Astrocyte (in vitro differentiated cells and primary cell): ENCODE measurements at places on chromosomes 4 and X. TPM values are rescaled to one million over a fixed set of nuclear protein-coding genes. Genes with fewer than 3 reads are reported as not detected.

DNA sequence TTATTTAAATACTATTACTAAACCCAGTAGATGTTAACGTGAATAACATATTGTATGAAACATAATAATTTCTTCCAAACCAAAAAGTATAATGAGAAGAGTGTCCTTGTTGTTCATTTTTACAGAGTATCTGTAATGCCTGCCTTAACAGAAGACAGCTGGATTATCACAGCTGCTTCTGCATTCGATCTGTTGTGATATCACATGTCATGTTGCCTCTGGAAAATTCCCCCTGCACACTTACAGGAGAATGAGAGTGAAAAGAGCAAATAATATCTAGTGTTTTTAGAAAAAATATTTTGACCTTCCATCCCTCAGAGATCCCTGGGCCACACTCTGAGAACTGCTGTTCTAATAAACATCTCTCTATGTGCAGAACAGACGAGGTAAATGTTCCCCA, 240.1 kb upstream of the NOCT start:
- no peak overlapping the region for H3K27ac ChIP-seq
- H3K4me3 ChIP-seq: no peak overlapping the region
- no peaks in the 10 kb centered on the region for H3K27me3 ChIP-seq
- no peaks in the 10 kb centered on the region for H3K4me1 ChIP-seq
- no peaks in the 10 kb centered on the region for H3K36me3 ChIP-seq
- no peak for DNase-seq

GRCh38 chrX:49919617-49920016, 2.8 kb upstream of the CLCN5 start:
- H3K27ac ChIP-seq: no peak overlapping the region
- peaks cover 2% of the 10 kb centered on the region for H3K4me1 ChIP-seq
- DNase-seq: peak; percentile 27
- no peaks in the 10 kb centered on the region for H3K36me3 ChIP-seq
- H3K4me3 ChIP-seq: no peak overlapping the region
- H3K27me3 ChIP-seq: no peaks in the 10 kb centered on the region

GRCh38 chrX:103369479-103369878, 6.9 kb upstream of the BEX3 start:
- H3K4me1 ChIP-seq: peaks cover 2% of the 10 kb centered on the region
- no peaks in the 10 kb centered on the region for H3K27me3 ChIP-seq
- no peak overlapping the region for H3K4me3 ChIP-seq
- H3K27ac ChIP-seq: no peak overlapping the region

DNA sequence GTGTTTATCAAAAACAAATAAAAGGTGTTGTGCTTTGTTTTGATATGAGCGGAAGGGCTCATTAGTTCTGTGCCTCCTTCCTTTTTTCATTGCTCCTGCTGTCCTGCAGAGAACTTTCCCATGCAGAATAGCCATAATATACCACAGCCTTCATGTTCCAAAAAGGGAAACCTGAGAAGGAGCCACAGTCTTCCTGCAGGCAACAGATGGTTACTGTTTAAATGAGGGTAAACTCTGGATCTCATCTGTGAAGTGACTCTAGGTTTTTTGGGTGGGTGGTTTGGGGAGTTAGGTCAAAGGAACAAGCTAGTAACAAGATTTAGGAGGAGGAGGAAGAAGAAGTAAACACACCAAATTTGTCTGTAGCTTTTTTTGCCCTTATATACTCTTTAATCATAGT, 131.8 kb downstream of the BMPR1B start:
- peak overlapping the region; percentile 50 for H3K27ac ChIP-seq
- H3K36me3 ChIP-seq: no peaks in the 10 kb centered on the region
- H3K4me1 ChIP-seq: peaks cover 7% of the 10 kb centered on the region
- no peak for DNase-seq

DNA sequence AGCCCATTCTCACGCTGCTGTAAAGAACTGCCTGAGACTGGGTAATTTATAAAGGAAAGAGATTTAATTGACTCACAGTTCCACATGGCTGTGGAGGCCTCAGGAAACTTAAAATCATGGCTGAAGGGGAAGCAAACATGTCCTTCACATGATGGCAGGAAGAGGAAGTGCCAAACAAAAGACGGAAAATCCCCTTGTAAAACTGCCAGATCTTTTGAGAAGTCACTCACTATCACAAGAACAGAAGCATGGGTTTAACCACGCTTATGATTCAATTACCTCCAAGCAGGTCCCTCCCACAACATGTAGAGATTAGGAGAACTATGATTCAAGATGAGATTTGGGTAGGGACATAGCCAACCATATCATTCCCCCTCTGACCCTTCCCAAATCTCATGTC, 335.5 kb downstream of the IL15 start:
- H3K36me3 ChIP-seq: no peaks in the 10 kb centered on the region
- no peak overlapping the region for H3K27ac ChIP-seq
- H3K4me3 ChIP-seq: no peak overlapping the region
- no peak for DNase-seq
- H3K27me3 ChIP-seq: no peaks in the 10 kb centered on the region

- H3K4me1 ChIP-seq: peaks cover 4% of the 10 kb centered on the region
- no peaks in the 10 kb centered on the region for H3K36me3 ChIP-seq
- H3K27me3 ChIP-seq: peaks cover 69% of the 10 kb centered on the region
- H3K27ac ChIP-seq: no peak overlapping the region
- no peak overlapping the region for H3K4me3 ChIP-seq
Observed at GRCh38 chr4:5893591-5893990, 705 bp upstream of the CRMP1 start.

- DNase-seq: peak; percentile 41
- no peak overlapping the region for H3K27ac ChIP-seq
- no peak overlapping the region for H3K4me3 ChIP-seq
- H3K36me3 ChIP-seq: no peaks in the 10 kb centered on the region
- H3K27me3 ChIP-seq: no peaks in the 10 kb centered on the region
- H3K4me1 ChIP-seq: peaks cover 12% of the 10 kb centered on the region
Observed at GRCh38 chr4:142267101-142267500, 579.0 kb downstream of the INPP4B start.

DNA sequence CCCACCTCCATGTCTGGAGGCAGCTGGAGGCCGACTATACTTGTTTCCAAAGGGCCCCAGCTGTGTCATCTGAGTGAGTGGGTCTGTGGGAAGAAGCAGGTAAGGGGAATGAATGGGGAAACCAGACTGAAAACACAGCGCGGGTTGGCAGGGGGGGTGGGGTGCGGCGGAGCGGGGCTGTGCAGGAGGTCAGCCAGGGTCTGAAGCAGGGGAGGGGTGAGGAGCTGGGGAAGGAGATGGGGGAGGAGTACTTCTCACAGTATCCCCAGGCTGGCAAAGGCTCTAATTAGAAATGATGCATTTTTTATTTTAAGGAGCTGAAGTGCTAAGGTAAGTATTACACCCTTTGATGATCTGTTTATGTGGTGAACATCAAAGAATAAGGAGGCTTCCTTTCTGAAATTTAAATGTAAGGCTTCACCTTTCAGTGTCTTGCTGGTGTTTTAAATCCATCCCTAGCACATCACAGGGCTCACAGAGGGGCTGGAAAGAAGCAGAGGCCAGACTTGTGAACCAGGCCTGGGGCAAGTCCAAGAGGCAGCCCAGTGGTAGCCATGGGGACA, 37.5 kb downstream of the SMIM20 start:
- H3K36me3 ChIP-seq: no peaks in the 10 kb centered on the region
- no peak overlapping the region for H3K4me3 ChIP-seq
- peaks cover 8% of the 10 kb centered on the region for H3K4me1 ChIP-seq
- no peak for DNase-seq

The PRR27 gene
- total RNA-seq: not detected in 2 replicates

- H3K27ac ChIP-seq: no peak overlapping the region
- no peak for DNase-seq
- no peaks in the 10 kb centered on the region for H3K36me3 ChIP-seq
- no peak overlapping the region for H3K4me3 ChIP-seq
- no peaks in the 10 kb centered on the region for H3K27me3 ChIP-seq
Observed at GRCh38 chr4:1718095-1718850, 2.9 kb downstream of the TMEM129 start.

- H3K27ac ChIP-seq: no peak overlapping the region
- no peaks in the 10 kb centered on the region for H3K27me3 ChIP-seq
- H3K4me3 ChIP-seq: no peak overlapping the region
- no peaks in the 10 kb centered on the region for H3K36me3 ChIP-seq
Observed at GRCh38 chrX:13494562-13494961, 74.8 kb upstream of the EGFL6 start.

The CBLL2 gene
- total RNA-seq: not detected in 2 replicates

- H3K4me3 ChIP-seq: no peak overlapping the region
- H3K36me3 ChIP-seq: no peaks in the 10 kb centered on the region
- no peaks in the 10 kb centered on the region for H3K4me1 ChIP-seq
- peak; percentile 78 for DNase-seq
- H3K27me3 ChIP-seq: no peaks in the 10 kb centered on the region
Observed at GRCh38 chrX:132270699-132271098, 51.5 kb upstream of the RAP2C start.

GRCh38 chrX:74178536-74178935, 125.4 kb upstream of the ZCCHC13 start:
- no peaks in the 10 kb centered on the region for H3K36me3 ChIP-seq
- peaks cover 8% of the 10 kb centered on the region for H3K4me1 ChIP-seq
- no peak for DNase-seq
- H3K27ac ChIP-seq: no peak overlapping the region

The EREG gene
- total RNA-seq: 0.14 and 0.30 TPM in 2 replicates

The KCND1 gene
- total RNA-seq: 5.2 and 5.6 TPM in 2 replicates

GRCh38 chr4:174394915-174395314, 111.2 kb downstream of the CEP44 start:
- DNase-seq: peak; percentile 72
- peak overlapping the region; percentile 30 for H3K27ac ChIP-seq
- H3K36me3 ChIP-seq: no peaks in the 10 kb centered on the region
- H3K27me3 ChIP-seq: no peaks in the 10 kb centered on the region
- no peak overlapping the region for H3K4me3 ChIP-seq
- no peaks in the 10 kb centered on the region for H3K4me1 ChIP-seq

- H3K4me1 ChIP-seq: no peaks in the 10 kb centered on the region
- H3K27ac ChIP-seq: no peak overlapping the region
- peaks cover 2% of the 10 kb centered on the region for H3K36me3 ChIP-seq
- H3K27me3 ChIP-seq: no peaks in the 10 kb centered on the region
- H3K4me3 ChIP-seq: no peak overlapping the region
Observed at GRCh38 chrX:77628294-77629025, 157.6 kb downstream of the ATRX start.

The PTTG2 gene
- not detected in 2 replicates for total RNA-seq

GRCh38 chr4:7842384-7843279, 97.0 kb downstream of the AFAP1 start:
- peaks cover 51% of the 10 kb centered on the region for H3K4me1 ChIP-seq
- H3K4me3 ChIP-seq: peak overlapping the region; percentile 27
- peak overlapping the region; percentile 100 for H3K27ac ChIP-seq

GRCh38 chrX:123493857-123494256, 239.0 kb downstream of the THOC2 start:
- H3K36me3 ChIP-seq: no peaks in the 10 kb centered on the region
- H3K4me1 ChIP-seq: no peaks in the 10 kb centered on the region
- H3K4me3 ChIP-seq: no peak overlapping the region

- H3K4me1 ChIP-seq: peaks cover 10% of the 10 kb centered on the region
- no peaks in the 10 kb centered on the region for H3K36me3 ChIP-seq
- peak overlapping the region; percentile 51 for H3K27ac ChIP-seq
- peak; percentile 72 for DNase-seq
- H3K4me3 ChIP-seq: no peak overlapping the region
- no peaks in the 10 kb centered on the region for H3K27me3 ChIP-seq
Observed at GRCh38 chr4:47469951-47470350, 6.4 kb upstream of the COMMD8 start.

DNA sequence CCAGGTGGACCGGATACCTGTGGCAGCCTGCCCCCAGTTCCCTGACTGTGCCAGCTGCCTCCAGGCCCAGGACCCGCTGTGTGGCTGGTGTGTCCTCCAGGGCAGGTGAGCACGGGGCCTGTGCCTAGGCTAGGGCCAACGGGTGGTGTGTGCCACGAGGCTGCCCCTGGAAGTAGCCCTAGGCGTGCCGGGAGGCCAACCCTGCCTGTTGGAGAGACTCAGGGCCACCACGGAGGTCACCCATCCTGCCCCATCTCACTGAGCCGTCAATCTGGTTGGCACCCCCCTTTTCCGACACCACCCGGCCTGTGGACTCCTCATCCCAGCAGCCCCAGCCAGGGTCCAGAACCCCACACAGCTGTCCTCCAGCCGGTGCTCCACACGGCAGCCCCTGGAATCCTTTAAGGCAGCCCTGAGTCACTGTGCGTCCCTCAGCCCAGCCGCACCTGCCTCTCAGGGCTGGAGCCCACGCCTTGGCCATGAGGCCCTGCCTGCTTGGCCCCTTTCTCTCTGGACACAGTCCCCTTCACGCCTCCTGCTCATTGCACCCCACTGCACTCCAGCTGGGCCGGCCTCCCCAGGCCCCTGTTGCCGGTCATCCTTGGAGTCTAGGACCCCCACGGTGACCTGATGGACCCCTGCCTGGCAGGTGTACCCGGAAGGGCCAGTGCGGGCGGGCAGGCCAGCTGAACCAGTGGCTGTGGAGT, 5.3 kb downstream of the PLXNB3 start:
- no peaks in the 10 kb centered on the region for H3K36me3 ChIP-seq
- no peak for DNase-seq
- no peak overlapping the region for H3K27ac ChIP-seq
- no peaks in the 10 kb centered on the region for H3K27me3 ChIP-seq
- peaks cover 22% of the 10 kb centered on the region for H3K4me1 ChIP-seq

GRCh38 chrX:132576939-132577338, 88.1 kb upstream of the MBNL3 start:
- no peak overlapping the region for H3K4me3 ChIP-seq
- H3K27ac ChIP-seq: no peak overlapping the region
- no peaks in the 10 kb centered on the region for H3K4me1 ChIP-seq
- no peaks in the 10 kb centered on the region for H3K27me3 ChIP-seq
- H3K36me3 ChIP-seq: no peaks in the 10 kb centered on the region

The GLRA2 gene
- total RNA-seq: not detected in 2 replicates

- no peaks in the 10 kb centered on the region for H3K4me1 ChIP-seq
- peak; percentile 41 for DNase-seq
- no peak overlapping the region for H3K4me3 ChIP-seq
- H3K27ac ChIP-seq: no peak overlapping the region
- no peaks in the 10 kb centered on the region for H3K27me3 ChIP-seq
- no peaks in the 10 kb centered on the region for H3K36me3 ChIP-seq
Observed at GRCh38 chr4:158624889-158625478, 46.7 kb downstream of the C4orf46 start.

GRCh38 chrX:17046478-17047097, 100.1 kb downstream of the REPS2 start:
- no peak overlapping the region for H3K4me3 ChIP-seq
- no peak for DNase-seq
- H3K4me1 ChIP-seq: no peaks in the 10 kb centered on the region

GRCh38 chr4:101791182-101791558, 640 bp downstream of the BANK1 start:
- peak overlapping the region; percentile 53 for H3K4me3 ChIP-seq
- no peaks in the 10 kb centered on the region for H3K4me1 ChIP-seq
- no peak for DNase-seq

The BEX4 gene
- 42.9 and 43.4 TPM in 2 replicates for total RNA-seq

DNA sequence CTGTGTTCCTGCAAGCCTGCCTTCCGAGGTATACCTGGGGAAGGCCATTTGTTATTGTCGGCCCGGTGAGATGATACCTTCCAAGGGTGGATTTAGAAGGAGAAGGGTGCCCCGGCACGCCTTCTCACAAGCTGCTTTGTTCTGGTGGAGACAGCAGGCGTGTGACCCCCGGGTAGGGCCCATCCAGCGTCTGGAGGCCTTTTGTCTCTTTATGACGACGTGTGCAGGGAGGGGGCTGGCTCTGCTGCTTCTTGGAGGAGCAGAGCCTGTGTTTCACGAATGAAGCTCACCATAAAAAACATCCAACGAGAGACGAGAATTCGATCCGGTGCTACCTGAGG, 45.3 kb downstream of the SHOX start:
- H3K4me3 ChIP-seq: no peak overlapping the region
- no peak for DNase-seq
- H3K27me3 ChIP-seq: no peaks in the 10 kb centered on the region
- H3K4me1 ChIP-seq: no peaks in the 10 kb centered on the region

- DNase-seq: no peak
- no peaks in the 10 kb centered on the region for H3K4me1 ChIP-seq
- no peaks in the 10 kb centered on the region for H3K36me3 ChIP-seq
- no peak overlapping the region for H3K27ac ChIP-seq
- H3K4me3 ChIP-seq: no peak overlapping the region
Observed at GRCh38 chrX:117892469-117892868, 224.1 kb downstream of the KLHL13 start.

The DCX gene
- total RNA-seq: 0.53 and 2.4 TPM in 2 replicates
